IPS DF 6.9 (cell line): ENCODE measurements at places on chromosomes 3 and 15.

GRCh38 chr3:193140381-193140780 is 100.6 kb upstream of the PLAAT1 start:
- no peak for DNase-seq

- no peak for DNase-seq
These were observed 15.8 kb upstream of the FAM174B start for GRCh38 chr15:92671406-92671805.

DNA sequence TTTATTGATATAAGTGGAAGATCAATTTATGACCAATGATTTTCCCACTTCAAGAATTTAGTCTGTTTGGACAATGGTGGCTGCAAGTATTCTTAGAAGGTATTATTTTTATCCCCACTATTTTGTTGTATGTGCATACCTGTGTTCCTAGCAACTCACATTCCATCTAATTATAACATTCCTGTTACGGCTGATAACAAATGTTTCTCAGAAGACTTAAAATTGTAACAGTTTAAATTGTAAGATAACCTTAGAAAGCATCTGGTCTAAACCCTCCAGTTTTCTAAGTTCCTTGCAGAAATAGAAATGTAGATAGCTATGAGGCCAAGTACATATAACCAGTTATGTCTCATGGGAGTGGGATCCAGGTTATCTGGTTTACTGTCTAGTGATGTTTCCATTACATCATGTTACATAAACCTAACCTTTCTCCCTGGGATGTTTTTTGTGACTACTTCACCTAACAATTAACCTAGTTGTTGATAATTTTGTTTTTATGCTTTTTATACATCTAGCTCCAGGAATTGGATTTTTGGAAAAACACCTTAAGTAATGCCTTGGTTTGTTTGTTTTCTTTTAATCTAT is 11.1 kb upstream of the MFN1 start:
- no peak for DNase-seq

- DNase-seq: no peak
These were observed 112.3 kb upstream of the NR2E3 start for GRCh38 chr15:71698030-71698429.

- DNase-seq: no peak
These were observed 394.1 kb upstream of the TBL1XR1 start for GRCh38 chr3:177591379-177591778.

- DNase-seq: no peak
These were observed 67.2 kb upstream of the CSTA start for GRCh38 chr3:122257644-122258364.

GRCh38 chr3:9715764-9716437 is 12.3 kb downstream of the CPNE9 start:
- no peak for DNase-seq

DNA sequence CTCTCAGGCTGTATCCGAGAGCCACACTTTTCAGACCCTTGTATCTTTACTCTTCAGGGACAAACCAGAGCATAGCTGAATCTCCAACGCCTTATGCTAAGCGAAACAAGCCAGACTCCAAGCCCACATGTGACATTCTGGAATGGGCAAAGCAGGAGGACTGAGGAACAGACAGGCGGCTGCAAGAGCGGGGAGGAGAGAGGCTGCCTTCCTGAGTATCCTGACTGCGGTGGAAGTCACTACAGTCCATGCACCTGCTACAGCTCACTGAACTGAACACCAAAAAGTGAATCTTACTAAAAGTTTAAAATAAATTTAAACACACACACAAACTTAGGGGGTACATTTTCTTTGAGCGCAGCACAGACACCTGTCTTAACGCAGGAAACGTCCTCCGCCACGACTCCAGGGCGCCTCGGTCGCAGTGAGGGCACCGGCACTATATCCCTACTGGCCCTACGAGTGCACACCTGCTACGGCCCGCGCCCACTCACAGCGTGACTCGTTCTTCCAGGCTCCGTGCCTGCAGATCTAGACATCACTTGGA is 1.4 kb downstream of the CYFIP1 start:
- DNase-seq: no peak

- DNase-seq: no peak
These were observed 11.2 kb upstream of the SHC4 start for GRCh38 chr15:48974882-48975281.

- DNase-seq: no peak
These were observed 480.3 kb upstream of the ALCAM start for GRCh38 chr3:104886220-104886995.

DNA sequence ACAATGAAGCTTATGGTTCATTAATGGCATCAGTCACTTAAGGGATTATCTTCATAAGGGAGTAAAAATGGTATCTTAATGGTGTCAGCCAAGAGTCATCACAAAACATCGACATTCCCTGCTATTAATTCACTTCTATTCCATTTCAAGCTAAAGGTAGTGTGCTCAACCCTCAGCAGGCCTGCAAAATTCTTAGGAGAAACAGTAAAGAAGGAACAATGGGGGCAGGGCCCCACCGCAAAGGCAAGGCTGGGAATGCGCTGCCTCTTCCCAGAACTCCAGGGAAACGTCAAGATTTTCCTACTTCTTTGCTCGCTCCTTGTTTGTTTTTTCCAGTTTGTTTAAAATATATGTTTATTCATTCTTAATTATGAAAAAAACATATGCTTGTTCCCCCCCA is 187.3 kb upstream of the TSC22D2 start:
- no peak for DNase-seq

GRCh38 chr3:130950124-130950523 is 56.2 kb downstream of the ATP2C1 start:
- no peak for DNase-seq

- DNase-seq: no peak
These were observed 6.5 kb downstream of the CHD2 start for GRCh38 chr15:92906563-92907081.

DNA sequence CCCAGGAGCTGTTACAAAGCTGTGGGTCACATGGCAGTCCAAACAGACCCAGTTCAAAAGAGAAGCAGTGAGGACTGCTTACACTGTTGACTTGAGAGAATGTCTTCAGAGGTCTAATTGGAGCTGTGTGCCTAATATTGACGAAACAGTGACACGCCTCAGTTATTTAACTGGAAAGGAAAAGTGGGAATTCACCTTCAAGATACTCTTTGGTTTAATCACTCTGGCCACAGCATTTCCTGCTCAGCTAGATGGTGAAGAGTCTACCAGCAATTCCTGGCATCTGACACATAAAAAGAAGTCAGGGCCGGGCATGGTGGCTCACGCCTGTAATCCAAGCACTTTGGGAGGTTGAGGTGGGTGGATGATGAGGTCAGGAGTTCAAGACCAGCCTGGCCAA is 326.4 kb downstream of the SV2B start:
- DNase-seq: no peak

DNA sequence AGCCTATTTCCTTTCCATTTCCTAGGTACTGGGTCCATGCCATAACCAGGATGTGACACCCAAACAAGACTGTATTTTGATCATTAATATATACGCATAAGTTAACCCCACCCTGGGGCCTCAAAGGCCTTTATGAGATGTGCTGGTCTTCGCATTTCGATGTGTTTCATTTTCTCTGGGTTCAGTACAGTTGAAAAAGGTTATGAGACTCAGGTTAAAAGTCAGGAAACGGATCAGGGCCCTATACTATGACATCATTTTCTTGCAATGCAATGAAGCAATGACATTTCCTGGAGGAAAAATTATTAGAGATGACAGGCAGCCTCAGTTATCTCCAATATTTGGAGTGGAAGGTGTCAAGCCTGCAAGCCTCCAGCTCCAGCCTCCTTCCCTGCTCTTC is 31.7 kb downstream of the TMEM212 start:
- no peak for DNase-seq

DNA sequence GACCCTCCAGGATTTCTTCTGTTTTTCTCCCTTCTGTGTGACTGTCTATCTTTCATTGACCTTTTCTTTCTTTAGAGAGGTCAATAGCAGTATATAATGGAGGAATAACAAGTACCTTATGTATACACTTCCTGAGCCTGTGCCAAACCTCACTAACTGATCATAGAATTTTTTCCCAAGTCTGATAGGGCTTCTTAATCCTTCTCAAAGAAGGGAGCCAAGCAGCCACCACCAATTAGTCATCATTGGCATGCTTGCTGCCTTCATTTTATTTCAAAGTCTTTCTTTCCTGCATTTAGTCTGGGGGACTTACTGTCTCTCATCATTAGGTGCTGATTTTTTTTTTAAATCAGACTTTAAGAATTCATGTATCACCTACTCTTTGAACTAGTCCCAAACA is 327.0 kb downstream of the FEZF2 start:
- no peak for DNase-seq

- DNase-seq: no peak
These were observed 31.2 kb downstream of the C3orf20 start for GRCh38 chr3:14706096-14706495.

GRCh38 chr3:16741890-16742289 is 136.7 kb upstream of the DAZL start:
- no peak for DNase-seq
